ENCODE measurements at places on chromosomes 4 and X. TPM values are rescaled to one million over a fixed set of nuclear protein-coding genes. Genes with fewer than 3 reads are reported as not detected.

- H3K4me1 ChIP-seq: no peaks in the 10 kb centered on the region
- no peak for DNase-seq
- H3K27ac ChIP-seq: no peak overlapping the region
- no peak overlapping the region for H3K4me3 ChIP-seq
These were observed 467.8 kb downstream of the GRXCR1 start for GRCh38 chr4:43360296-43360695.

DNA sequence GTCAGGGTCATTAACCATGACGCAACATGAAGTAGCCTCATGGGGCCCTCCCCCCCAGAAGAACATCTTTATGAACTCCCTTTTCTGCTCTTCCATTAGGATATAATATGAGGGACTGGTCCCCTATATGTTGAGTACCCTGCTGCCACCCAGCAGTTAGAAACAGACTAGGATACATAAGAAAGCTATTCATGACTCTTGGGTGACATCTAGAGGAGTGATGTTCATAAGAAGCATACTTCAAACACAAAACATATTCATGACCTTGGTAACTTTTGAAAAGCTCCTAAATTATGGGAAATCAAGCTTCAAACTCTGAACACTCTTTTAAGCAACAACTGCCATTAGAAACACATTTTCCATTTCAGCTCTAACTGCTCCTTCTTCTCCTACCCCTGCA lies 155.2 kb upstream of the SPIN4 start:
- H3K27me3 ChIP-seq: no peaks in the 10 kb centered on the region
- no peak overlapping the region for H3K4me3 ChIP-seq
- DNase-seq: no peak

- H3K4me1 ChIP-seq: peaks cover 5% of the 10 kb centered on the region
- no peak overlapping the region for H3K4me3 ChIP-seq
- no peak overlapping the region for H3K27ac ChIP-seq
These were observed 111.5 kb downstream of the GNL3L start for GRCh38 chrX:54641530-54641929.

The TTC29 gene
- total RNA-seq: not detected

The GPR119 gene
- not detected for total RNA-seq

The FREM3 gene
- total RNA-seq: not detected

All from activated naive CD8-positive, alpha-beta T cell treated with anti-CD3 and anti-CD28 coated beads, Interleukin-2, amount 10 ng/mL, durations not matched to agents 7 days and 5 days (primary cell).